T-helper 22 cell (primary cell): ENCODE measurements at places on chromosomes 12 and 14.

DNA sequence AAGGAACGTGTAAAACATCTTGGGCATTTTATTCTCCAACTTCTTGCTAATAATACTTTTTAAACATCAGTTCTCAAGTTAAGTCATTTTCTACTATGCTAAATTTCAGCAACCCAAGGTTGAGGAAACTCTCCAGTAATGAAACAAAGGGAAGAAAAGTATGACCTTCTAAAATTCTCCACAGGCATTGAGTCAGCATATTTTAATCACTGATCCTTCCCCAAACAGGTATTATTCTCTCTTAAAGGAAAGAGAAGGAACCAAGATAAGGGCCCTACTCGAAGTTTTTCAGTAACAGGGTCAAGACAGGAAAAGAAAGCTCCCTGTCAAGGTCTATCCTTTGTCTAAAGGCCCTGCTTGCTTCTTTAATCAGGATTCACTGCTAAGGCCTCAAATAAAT is 3.0 kb downstream of the KICS2 start:
- DNase-seq: no peak

DNA sequence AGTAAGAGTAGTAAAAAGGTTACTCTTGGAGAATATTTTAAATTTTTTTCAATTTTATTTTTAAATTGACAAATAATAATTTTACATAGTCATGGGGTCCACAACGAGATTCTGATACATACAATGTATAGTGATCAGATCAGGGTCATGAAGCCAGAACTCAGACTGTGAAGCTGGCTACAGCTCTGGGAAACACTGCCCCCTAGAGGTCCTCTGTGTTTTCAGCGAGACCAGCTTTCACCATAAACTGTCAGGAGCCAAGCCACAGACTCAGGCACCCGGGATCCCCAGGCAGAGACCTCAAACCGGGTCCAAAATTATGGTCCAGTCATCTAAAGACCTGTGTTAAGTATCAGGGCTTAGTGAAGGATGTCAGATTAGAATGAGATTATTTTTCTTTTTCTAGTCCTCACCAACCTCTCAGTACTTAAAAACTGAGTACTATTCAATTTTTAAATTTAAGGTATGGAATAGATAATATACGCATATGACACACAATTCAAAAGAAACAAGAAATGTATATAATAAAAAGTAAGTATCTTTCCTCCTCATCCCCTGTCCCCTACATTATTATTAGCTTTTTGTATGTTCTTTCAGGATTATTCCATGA is 397.1 kb downstream of the MDGA2 start:
- DNase-seq: no peak

DNA sequence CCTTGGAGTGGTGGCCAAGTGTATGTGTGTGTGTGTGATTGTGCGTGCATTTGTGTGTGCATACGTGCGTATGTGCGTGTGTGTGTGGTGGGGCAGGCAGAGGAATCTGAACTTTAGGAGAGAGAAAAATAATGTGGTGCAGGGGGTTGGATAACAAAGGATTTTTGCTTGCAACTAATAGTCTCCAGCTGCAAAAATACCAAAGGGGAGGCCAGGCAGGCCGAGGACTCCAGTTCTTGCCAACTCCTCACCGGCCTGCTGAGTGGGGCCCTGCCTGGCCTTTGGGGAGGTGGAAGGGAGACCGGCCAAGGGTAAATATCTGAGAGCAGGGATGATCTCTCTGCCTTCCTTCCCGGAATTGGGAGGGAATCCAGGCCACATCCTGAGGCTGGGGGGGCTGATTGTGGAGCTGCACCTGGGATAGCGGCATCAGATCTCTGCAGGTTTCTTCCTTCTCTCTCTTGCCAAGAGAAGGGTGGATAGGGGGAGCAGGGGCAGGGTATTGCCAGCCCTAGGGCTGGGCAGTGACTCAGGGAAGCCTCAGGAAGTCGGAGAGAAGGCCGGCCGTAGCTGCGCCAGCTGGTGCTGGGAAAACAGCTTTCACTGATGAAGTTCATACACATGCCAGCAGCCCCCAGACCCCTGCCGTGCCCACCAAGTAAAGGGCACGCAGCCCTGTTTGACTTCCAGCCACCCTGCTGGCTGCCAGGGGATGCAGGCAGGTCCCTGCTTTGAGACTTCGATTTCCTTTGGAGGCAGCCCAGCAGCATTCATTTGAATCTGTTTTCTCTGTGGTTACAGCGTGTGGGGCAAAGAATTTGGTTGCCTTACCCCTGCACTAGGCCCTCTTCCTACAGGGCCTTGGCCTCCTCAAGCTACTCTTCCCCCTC is 4.6 kb upstream of the LRP1-AS start:
- no peak for DNase-seq

GRCh38 chr14:83575301-83575700 is 1954.6 kb upstream of the FLRT2 start:
- no peak for DNase-seq

DNA sequence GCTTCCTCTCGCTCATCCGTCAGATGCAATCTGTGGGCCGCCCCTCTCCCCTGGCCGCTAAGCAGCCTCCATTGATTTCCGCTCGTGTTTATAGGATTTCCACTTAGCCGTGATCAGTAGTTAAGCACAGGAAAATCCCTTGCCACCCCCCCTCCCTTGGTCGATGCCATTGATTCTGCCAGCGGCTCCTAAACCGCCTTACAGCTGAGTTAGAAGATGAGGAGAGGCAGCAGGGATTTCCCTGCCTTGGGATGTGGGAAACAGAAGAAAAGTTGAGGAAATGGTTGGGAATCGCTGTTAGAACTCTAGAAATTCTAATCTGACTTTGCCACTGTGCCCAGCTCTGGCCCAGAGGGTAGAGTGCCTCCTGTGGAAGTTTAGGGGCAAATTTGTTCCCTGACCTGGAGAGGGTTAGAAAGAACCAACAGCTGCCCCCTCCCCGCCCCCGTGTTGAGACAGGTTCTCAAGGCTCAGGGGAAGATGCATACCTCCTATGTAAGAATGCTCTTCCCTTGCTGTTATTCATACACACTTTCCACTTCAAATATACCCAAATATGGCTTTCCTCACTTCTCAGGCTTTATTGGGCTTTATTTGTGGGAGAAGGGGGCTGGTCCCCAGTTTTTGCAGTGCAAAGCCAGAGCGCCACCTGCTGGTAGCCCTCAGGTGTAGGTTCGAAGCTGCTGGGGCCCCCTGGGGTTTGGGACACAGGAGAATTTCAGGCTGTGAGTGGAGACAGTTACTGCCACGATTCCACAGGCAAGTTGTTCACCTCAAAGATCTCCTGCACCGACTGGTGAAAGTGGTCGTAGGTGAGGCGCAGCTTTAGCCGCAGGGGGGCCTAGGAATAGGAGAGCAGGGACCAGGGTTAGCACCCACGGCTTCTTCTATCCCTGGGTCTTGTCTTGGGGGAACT is 3.2 kb downstream of the THTPA start:
- peak; percentile 28 for DNase-seq

- no peak for DNase-seq
These were observed 11.0 kb downstream of the GPR135 start for GRCh38 chr14:59454139-59454538.

DNA sequence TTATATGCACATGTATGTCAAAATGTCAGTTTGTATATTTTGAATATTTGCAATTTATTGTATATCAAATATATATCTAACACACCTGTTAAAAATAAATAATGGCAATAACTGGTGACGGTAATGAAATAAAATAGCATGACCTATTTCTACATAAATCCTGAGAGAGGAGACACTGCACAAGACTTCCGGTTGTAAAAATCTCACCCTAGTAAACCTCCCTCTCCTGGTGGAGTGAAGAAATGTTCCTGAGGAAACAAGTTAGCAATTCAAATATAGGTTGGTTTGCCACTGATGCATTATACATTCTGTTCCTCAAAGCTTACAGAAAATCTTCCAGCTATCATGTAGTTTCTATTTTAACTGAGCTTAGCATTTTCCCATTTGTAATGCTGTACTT is 166.1 kb upstream of the SYT10 start:
- DNase-seq: no peak

DNA sequence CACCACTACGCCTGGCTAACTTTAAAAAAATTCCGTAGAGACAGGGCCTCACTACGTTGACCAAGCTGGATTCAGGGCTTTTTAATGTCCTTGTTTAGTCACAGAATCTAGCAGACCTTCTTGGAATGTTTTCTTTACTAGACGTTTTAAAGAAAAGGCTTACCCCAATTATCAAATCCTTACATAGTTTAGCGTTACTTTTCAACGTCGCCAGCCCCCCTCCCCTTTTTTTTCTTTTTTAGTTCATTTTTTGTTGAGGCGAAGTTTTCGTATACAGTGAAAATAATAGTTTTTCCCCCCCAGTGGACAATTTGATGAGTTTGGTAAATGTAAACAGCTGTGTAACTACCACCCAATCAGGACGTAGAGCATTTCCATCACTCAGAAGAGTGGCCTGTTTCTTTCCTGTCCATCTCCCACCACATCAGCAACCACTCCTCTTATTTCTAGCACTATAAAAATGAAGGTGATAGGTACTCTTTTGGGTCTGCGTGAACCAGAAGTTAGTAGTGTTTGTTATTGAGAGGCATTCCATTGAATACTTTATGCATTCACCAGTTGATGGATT is 753 bp upstream of the DLGAP5 start:
- DNase-seq: no peak

GRCh38 chr12:107436836-107437235 is 248.8 kb upstream of the PWP1 start:
- DNase-seq: no peak

- no peak for DNase-seq
These were observed 106.1 kb upstream of the FLRT2 start for GRCh38 chr14:85423889-85424288.

GRCh38 chr14:61091657-61092273 is 110.7 kb downstream of the SLC38A6 start:
- DNase-seq: no peak

DNA sequence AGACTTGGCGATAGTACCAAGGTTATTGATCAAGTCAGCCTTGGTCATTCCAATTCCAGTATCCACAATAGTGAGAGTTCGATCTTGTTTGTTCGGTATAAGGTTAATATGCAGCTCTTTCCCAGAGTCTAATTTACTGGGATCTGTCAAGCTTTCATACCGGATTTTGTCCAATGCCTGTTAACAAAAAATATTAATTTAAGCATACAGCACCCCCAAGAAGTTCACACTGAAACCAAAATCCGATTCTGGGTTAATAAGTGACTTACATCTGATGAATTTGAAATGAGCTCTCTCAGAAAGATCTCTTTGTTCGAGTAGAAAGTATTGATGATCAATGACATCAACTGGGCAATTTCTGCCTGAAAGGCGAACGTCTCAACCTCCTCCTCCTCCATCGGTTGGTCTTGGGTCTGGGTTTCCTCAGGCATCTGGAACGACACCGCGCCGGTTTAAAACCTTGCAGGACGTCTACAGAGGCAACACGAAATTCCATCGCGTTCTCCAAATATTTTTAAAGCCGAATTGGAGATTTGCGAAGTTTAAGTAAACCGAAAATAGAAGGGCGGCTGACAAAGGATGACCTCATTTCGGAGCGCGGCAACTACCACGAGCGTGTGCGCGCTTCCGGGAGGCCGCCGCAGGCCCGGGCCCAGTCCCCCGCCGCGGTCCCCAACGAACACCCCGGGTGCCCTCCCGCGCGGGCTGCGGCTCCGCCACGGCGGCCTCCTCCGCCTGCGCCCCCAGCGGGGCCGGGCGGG is 716 bp downstream of the HSP90AA1 start:
- DNase-seq: peak; percentile 64

GRCh38 chr12:105431537-105432100 is 101.1 kb downstream of the C12orf75 start:
- DNase-seq: no peak

DNA sequence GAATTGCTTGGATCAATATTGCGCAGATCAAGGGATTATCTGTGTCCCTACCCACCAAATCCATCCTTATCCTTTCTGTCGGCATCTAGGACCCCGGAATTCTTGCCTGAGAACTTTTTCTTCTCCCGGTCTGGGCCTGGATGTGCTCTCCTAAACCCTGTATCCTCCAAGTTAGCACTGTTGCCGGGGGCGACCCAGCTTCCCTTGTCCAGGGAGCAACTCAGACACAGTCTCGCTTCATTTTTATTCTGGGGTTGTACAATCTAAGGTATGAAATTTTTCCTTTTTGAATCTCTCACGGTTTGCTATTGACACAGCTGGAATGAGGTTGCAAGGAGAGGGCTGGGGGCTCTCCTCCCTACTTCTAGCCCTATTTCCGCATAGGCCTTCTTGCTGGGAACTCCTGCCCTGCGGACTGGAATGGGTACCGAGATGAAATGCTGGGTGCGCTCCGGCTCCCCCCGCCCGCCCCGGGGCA is 403 bp upstream of the PNP start:
- DNase-seq: no peak

DNA sequence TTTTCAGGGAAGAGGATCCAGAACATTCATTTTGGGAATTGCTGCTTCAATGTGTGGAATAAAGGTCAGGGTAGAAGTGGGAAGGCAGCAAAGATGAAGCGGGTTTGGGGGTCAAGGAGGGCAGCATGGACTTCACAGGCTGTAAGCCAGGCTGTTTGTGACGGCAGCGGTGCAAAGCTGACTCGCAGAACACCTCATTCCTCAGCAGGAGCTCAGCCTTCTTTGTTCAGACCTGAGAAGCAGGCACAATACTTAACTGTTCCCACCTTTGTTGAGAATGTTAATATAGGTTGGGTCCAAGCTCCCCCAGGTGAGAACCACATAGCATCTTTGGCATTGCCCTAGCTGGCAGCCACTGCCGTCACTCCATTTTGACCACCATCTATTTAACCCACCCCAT is 16.7 kb downstream of the GRIN2B start:
- no peak for DNase-seq

DNA sequence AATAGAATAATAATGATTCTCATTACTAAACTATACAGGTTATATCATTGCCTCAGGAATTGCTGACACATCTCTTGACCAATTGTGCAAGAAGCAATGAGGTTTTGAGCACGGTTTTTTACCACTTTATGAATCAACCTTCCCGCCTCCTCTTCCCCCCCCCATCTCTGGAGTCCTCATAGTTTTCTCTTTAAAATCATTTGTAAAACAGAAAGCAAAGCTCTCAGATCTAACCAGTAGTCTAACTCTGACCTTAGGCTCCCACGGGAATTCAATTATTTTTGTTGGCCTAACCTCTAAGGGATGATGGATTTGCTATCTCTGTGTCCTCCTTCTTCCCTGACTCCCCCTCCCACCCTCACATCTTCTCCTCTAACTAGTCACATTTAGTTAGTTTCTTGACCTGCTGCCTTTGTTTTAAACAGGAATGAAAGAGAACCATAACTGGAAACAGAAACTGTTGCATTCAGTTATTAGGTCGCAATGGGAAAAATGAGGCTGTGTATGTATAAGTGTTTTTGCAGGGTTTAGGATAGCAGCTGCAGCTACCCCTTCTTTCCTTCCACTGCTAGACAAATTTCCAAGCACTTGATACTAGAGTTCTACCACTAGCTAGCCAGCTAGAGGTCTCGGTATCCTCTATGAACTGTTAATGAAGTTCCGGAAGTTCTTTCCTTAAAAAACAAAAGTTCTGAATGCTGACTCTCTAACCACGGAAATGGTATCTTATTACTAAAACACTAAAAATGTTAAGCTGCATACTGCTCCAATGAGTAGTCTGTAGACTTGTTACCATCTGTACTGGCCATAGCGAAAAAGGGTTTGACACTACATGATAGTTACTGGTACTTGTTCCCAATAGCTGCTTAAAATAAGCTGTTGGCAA is 65.4 kb downstream of the TAOK3 start:
- no peak for DNase-seq

GRCh38 chr12:107317751-107318555 is 224.6 kb upstream of the CRY1 start:
- peak; percentile 58 for DNase-seq

GRCh38 chr12:32002848-32003493 is 43.8 kb downstream of the RESF1 start:
- no peak for DNase-seq
